ENCODE measurements at places on chromosomes 3 and 15.
A peak's percentile ranks its signal among the peaks of the same experiment; 100 is the strongest.

GRCh38 chr15:99123713-99124451 lies 19.0 kb downstream of the SYNM start:
- DNase-seq: peak; percentile 41

DNA sequence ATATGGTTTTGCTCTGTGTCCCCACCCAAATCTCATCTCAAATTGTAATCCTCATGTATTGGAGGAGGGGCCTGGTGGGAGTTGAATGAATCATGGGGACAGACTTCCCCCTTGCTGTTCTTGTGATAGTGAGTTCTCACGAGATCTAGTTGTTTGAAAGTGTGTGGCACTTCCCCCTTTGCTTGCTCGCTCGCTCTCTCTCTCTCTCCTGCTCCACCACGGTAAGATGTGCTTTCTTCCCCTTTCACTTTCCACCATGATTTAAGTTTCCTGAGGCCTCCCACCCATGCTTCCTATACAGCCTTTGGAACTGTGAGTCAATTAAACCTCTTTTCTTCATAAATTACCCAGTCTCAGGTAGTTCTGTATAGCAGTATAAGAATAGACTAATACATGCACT lies 60.7 kb downstream of the GSK3B start:
- peak; percentile 57 for DNase-seq

- no peak for DNase-seq
Observed at GRCh38 chr3:17515445-17516234, 226.8 kb downstream of the TBC1D5 start.

DNA sequence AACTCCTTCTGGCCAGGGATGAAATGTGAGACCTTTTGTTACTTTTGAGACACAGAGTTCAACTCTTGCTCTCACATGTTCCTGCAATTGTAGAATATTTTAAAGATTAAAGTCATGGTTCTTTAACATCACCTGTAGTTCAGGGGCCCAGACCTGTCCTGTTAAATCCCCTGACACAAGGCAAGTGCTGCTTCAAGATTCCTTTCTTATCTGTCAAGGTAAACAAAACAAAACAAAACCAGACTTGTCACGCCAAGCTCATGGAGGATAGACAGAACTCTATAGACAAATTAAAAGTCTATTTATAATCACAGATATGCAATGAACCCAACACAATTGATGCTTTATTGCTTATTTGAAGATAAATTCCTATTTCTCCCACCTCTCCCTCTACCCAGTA lies 48.6 kb upstream of the NEDD4 start:
- DNase-seq: no peak

DNA sequence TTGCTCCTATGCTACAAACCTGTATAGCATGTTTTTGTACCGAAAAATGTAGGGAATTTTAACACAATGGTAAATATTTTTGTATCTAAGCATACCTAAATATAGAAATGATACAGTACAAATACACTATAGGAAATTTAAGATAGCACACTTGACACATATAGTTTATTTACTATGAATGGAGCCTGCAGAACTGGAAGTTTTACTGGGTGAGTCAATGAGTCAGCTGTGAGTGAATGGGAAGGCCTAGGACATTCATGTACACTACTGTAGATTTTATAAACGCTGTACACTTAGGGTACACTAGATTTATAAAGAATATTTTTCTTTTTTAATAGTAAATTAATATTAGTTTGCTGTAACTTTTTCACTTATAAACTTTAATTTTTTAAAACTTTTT lies 707.7 kb upstream of the EPHA6 start:
- DNase-seq: no peak

GRCh38 chr3:2853651-2854050 lies 256.5 kb downstream of the IL5RA start:
- peak; percentile 5 for DNase-seq

DNA sequence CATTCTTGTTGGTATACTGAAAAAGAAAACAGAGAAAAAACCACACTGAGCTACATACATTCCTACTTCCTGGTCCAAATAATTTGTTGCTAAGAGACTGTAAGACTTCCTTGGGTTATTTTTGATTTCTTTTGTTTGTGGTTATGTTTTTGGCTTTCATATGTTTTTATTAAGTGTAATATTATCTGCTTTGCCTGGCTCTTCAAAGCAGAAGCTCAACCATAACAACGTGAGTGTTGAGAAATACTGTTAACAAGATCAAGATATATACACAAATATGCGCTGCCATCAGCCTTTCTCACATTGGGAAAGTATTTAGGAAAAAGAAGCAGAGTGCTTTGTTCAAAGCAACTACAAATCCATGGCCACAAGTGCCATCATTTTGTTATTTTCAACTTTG lies 556.2 kb upstream of the CBLB start:
- no peak for DNase-seq

GRCh38 chr3:115784739-115785536 lies 161.6 kb downstream of the GAP43 start:
- DNase-seq: peak; percentile 38

GRCh38 chr3:177411201-177411600 lies 213.9 kb upstream of the TBL1XR1 start:
- DNase-seq: no peak

- peak; percentile 9 for DNase-seq
Observed at GRCh38 chr15:68644083-68644904, 65.5 kb downstream of the CORO2B start.

GRCh38 chr3:31709005-31709404 lies 176.3 kb downstream of the STT3B start:
- DNase-seq: no peak

GRCh38 chr15:51281368-51281967 lies 56.9 kb downstream of the CYP19A1 start:
- peak; percentile 78 for DNase-seq

DNA sequence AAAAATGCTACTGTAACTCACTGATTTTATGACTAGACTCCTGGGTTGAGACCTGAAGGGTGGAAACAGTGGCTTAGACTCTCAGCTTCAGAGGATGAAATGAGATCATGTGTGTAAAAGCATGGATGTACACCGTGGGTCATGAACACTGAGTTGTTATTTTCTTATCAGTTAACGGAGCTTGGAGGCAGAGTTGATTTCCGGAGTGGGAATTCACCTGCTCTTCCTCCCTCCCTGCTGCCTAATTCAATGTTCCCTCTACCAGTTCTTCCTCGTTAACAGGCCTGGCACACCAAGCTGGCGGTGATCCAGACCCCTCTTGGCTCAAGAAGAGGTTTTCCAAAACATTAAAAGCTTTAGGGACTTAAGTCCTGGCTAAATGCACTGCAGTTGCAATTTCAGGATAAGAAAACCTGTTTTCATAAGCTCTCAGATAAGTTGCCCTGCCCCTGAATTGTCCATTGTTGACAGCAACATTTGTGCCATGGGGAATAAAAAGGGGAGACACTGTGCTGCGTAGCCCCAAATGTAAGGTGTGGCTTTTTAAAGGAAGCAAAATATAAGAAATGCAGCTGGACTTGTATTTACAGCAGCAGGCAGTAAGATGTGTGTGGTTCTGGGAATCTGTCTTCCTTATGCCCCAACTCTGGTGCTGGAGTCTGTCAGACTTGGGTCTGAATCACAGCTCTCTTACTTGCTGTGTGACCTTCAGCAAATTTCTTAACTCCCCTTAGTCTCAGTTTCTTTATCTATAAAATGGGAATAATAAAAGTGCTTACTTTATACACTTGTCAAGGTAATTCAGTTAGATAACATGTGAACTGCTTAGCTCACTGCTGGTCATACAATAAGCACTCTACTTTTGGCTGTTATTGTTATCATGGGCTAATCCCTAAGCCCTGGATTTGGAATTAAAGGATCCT lies 9.9 kb downstream of the PDIA5 start:
- no peak for DNase-seq

All from OCI-M1 (cell line).